HS-5 (cell line): ENCODE measurements at places on chromosomes 3 and 15.
A peak's percentile ranks its signal among the peaks of the same experiment; 100 is the strongest.

GRCh38 chr3:161253711-161254110, 32.6 kb downstream of the NMD3 start:
- DNase-seq, result no peak

GRCh38 chr15:46703871-46704637, 1013.3 kb upstream of the SEMA6D start:
- DNase-seq, result no peak

DNA sequence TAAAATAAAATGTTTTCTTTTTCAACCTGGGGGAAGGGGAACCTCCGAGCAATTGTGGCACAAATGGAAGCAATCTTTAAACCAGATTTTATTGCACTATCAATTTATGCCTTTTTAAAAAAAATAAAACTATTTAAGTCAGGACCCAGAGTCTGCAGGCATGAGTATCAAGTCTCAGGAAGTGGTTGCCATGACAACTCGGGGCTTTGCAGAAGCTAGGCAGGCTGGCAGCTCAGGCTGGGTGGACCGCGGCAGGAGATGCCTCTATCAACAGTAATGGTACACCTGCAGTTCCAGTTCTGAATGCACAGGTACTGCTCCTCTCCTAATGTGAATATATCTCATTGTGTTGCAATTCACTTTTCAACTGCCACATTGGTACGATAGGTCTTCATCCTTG, 447.7 kb downstream of the GABRG3 start:
- DNase-seq, result no peak

- DNase-seq, result no peak
Observed at GRCh38 chr3:127291611-127292010, 3.8 kb upstream of the PRR20G start.

- no peak for DNase-seq
Observed at GRCh38 chr3:139620438-139620837, 57.3 kb downstream of the NMNAT3 start.

- DNase-seq, result no peak
Observed at GRCh38 chr3:132650153-132650552, 9.5 kb downstream of the ACAD11 start.

DNA sequence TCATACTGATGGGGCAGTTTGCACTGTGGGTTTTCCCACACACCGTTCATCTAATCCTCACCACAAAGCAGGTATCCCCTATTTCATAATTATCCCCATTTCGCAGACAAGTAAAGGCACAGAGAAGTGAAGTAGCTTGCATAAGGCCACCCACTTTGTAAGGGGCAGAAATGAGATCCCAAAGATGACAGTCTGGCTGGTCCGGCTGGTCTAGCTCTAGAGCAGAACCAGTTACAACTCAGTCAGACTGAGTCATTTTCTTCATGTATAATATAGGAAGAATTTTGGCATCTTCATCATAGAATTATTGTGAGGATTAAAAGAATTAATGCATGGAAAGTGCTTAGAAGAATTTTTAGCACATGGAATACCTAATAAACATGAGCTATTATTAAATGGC, 10.6 kb downstream of the RBP1 start:
- DNase-seq, result no peak

DNA sequence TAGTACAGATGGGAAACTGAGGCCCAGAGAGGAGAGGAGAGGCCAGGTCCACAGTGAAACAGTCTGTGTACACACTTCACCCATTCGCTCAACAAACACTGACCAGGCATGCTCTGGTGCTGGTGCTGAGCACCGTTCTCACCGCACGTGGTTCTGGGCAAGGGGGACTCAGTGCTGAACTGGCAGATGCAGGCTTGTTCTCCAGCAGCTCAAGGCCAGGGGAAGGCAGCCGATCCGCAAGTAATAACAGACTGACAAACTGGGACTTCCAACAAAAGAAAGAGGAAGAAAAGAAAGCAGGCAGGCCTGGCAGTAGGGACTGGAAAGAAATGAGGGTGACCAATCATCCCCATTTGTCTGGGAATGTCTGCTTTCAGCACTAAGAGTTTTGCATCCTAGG, 25.6 kb upstream of the LINGO1 start:
- no peak for DNase-seq

DNA sequence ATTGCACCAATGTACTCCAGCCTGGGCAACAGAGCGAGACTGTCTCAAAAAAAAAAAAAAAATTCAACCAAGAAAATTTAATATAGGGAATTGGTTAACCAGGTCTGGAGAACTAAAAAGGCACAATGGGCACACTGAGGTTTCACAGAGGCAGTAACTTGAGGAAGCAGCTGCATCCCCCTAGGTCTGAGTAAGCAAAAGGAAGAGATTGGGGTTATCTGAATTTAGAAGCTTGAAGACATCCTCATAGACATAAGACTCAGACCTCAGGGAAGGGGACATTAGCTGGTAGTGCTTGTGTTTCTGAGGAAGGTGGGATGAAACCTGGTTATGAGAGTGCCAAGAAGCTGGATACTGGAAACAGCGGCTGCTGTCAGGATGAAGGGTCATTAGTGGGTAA, 50.1 kb upstream of the LEKR1 start:
- no peak for DNase-seq

- no peak for DNase-seq
Observed at GRCh38 chr3:140586311-140586710, 91.6 kb upstream of the TRIM42 start.

GRCh38 chr15:60386615-60387014, 11.2 kb downstream of the ANXA2 start:
- DNase-seq, result no peak

DNA sequence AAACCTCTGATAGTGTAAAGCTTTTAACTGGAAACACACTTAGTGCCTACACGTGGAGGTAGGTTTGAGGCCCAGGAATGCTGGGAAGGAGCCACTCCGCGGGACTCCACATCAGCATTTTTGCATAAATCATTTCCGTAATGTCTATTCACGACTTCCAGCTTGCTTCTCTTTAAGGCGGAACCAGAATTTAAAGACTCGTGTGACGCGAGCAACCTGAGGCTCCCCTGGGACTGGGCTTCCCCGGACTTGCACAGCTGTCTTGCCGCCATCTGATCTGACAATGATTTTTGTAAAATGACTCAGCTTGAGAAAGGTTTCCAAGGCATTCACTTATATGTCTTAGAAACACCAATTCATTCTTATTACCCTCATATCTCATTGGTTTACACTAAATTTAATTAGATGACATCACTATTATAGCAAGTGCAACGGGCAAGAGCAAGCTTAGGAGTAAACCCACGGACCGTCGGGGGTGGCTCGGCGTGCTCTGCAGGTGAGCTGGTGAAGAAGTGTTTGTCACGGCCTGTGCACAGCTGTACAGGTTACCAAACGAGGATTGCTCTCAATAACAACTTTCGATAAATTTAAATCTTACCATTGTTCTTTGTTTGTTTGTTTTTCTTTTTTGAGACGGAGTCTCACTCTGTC, 95.2 kb downstream of the CHSY1 start:
- DNase-seq, result no peak

- DNase-seq, result no peak
Observed at GRCh38 chr3:22959593-22959992, 243.5 kb upstream of the UBE2E2 start.

GRCh38 chr3:97979610-97980009, 7.4 kb upstream of the RIOX2 start:
- no peak for DNase-seq

DNA sequence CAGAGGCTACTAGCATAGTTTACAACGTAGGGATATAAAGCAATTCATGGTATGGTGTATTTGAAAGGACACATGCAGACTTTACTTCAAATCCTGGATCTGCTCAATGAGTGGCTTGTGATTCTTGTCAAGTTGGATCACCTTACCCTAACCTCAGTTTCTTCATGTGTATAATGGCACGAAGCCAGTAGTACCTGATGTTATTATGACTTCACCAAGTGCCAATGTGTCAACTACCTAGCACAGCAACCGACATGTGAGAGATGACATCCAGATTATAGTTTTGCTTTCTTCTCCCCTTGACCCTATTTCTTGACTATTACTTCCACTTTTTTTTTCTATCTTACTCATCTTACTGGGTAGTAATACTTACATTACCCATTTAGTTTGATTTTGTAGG, 304.5 kb downstream of the RBMS3 start:
- DNase-seq, result no peak

GRCh38 chr3:58012302-58012701, 4.1 kb downstream of the FLNB start:
- DNase-seq, result no peak

GRCh38 chr15:32718821-32719716, 1.3 kb downstream of the GREM1 start:
- DNase-seq, result no peak

DNA sequence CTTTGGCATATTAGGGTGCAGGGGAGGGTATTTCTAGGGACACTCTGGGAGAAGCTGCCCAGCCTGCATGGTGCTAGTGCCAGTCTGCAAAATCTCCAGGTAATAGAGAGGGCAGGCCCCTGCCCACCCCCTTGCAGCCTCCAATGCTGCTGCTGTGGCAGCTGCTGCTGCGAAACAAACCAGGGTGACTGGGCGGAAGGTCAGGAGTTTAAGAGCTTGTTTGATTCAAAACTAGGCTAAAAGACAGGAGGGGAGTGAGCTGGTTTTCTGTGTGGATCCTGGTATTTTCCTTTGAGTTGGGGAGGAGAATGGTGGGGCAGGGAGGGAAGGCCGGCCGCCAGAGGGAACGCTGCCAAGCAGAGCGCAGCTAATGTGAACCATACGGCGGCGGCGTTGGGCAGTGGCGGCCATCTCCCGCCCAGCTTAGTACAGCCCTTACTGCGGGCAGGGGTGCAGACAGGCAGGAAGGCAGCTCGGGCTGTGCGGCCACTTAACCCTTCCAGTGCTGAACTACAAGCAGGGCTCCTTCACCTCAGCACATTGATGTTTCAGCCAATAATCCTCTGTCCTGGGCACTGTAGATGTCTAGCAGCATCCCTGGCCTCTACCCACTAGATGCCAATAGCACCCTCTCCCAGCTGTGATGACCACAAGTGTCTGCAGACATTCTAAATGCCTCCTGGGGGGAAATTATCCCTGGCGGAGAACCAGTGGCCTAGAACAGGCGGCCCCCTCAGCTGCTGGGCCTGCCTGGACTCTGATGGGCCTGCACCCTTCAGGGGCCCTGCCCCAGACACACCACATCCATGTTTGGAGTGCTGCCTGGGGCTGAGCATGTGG, 125.7 kb downstream of the EEFSEC start:
- DNase-seq, result peak; percentile 5

DNA sequence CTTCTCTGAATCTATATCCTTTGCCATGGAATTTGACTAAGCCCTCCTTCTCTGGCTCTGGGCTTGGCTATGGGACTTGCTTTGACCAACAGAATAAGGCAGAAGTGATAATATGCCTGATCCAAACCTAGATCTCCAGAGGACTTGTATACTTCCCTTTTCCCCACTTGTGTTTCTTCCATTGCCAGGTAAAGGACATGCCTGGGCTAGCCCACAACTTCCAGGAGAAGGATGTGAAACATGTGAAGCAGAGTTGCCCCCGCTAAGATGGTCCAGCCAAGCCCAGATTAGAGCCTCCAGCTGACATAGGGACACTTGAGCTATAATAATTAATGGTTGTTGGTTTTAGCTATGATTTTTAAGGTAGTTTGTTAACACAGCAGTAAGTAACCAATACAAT, 55.1 kb downstream of the FOXB1 start:
- DNase-seq, result no peak

GRCh38 chr15:66480267-66480666, 17.3 kb downstream of the SNAPC5 start:
- no peak for DNase-seq

DNA sequence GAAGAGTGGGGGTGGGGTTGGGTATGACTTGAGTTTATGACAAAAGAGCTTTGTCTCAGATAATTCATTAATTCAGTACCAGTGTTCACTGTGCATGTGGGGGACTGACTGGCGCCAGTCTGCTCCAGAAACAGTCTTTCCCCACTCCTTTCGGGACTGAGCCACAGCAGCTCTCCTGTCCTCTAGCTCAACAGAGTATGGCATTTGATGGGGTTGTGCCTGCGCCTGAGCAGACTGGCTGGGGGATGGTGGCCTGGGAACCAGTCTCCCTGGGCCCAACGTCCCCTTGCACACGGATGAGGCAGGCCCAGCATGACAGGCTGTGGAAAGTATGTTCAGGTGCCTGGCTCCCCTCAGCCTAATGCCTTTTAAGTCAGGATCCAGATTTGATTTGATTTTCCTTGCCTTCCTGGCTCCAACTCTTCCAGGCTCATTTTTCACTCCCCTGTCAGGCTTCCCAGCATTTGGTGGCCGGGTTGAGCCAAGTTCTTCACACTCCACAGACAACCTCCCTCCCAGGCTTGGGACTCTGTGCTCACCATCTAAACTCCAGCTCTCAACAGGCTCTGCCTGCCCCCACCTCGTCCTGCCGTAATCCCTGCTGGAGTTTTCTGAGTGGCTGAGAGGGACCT, 105.0 kb downstream of the MYLK start:
- DNase-seq, result no peak

DNA sequence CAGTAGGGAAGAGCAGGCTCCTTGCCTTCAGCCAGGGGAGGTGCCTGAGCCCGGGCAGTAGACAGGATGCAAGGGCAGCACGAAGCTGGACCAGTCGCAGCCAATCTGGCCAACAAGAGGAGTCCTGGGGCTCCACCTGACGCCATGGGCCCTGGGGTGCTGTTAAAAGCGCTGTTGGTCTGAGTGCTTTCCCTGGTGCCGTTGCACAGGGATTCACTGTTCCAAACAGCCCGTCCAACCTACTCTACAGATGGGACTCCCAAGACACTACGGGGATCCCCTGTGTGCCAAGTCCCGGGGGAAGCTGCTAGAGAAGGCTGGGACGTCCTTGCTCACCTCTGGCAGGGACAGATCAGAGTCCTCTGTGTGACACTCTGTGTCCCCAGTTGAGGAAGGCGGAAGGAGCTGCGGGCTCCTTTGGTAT, 632 bp downstream of the CTSH start:
- no peak for DNase-seq

DNA sequence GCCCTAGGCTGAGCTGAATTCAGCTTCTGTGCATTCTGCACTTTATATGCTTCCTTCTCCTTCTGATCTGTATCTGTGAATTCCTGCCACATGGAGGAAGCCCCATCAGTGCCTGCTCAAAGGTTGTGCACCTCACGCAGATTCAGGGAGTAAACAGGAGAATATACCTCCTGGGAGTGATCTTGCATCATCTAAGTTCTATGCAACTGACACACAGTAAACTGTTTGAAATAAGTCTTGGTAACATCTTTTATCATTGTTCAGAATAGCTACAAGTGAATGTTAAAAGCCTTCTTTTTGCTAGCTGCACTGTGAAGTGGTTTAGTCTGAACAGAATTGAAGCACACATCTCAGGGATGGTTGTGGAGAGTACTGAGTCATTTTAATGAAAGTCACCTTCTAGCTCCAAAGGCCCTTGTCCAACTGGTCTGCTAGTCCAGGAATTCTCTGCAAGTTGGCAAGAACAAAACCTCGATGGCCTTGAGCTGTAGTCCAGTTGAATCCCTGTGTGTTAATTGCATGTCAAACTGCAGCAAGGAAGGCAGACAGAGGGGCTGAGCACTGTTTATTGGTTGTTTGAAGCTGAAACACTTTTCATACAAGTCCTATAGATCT, 215.0 kb downstream of the WNT5A start:
- DNase-seq, result no peak
